ENCODE measurements at places on chromosomes 7 and 10.

DNA sequence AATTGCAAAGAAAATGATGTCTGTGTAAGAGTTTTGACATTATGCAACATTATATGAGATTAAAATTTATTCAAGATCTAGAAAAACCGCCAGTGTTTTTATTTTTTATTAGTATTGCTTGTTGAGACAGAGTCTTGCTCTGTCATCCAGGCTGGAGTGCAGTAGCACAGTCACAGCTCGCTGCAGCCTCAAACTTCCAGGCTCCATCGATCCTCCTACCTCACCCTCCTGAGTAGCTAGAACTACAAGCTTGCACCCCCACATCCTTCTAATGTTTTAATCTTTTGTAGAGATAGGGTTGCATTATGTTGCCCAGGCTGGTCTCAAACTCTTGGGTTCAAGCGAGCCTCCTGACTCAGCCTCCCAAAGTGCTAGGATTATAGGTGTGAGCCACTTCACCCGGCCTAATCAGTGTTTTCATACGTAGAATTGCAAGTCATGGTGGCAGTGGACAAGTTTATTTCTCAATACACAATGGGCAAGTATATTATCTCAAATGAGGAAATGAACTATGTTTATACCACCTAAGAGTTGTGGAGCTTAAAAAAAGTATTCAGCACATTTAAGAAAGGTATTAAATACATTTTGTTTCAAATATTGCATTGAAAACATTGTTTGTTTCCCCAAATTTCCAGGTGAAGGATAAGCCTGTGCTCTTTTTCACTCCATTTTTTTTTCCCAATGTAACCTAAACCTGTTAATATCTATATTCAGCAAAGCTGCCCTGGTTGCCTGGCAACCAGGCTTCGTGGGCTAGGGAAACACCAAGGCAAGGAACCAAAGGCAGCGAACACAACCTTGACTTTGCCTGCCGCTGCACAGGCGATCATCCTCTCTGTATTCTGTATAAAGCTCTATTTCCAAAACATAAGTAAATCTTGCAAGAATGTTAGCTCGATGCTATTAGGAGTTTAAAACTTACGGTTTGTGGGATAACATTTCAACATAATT lies 163.9 kb downstream of the CACNB2 start:
- H3K4me1 ChIP-seq, result peaks cover 8% of the 10 kb centered on the region
- no peak overlapping the region for H3K27ac ChIP-seq

DNA sequence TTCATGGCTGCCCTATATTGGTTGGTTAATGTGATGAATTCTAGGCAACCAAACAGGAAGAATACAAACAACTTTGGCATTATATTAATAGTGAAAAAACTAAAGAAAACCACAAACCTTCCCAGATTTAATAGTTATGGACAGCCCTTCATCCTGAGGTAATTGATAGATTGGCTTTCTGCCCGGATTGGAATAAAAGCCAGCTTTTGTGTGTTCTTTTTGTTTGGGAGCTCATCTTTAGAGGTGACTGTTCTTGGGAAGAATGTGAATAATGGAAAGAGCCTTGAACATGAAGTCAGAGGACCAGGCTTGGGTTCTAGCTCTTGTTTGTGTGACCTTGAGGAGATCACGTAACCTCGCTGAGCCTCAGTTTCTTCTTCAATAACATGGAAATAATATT lies 92.3 kb downstream of the VTI1A start:
- no peaks in the 10 kb centered on the region for H3K4me1 ChIP-seq
- H3K4me3 ChIP-seq, result no peak overlapping the region
- H3K27me3 ChIP-seq, result no peaks in the 10 kb centered on the region

DNA sequence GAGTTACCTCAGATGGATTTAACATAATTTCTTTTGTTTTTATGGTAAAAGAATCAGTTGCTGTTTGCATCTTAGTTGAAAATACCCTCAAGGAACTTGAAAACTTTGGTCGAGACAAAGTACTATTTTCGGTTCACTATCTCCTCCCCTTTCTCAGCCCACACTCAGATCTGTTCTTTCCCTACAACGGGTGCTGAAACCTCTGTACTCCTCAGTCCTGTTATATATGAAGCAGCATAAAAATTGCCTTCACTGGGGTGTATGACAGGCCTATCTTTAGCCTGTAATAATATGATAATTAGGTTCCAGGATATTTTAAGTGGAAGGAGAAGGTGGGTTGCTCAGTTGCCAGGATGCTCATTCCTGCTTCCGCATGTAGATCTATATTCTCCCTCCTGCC lies 105.2 kb upstream of the NOBOX start:
- H3K27ac ChIP-seq, result no peak overlapping the region
- no peaks in the 10 kb centered on the region for H3K27me3 ChIP-seq
- H3K4me1 ChIP-seq, result no peaks in the 10 kb centered on the region
- H3K36me3 ChIP-seq, result no peaks in the 10 kb centered on the region
- DNase-seq, result no peak

GRCh38 chr7:44282601-44283171 lies 42.7 kb downstream of the CAMK2B start:
- H3K4me3 ChIP-seq, result no peak overlapping the region
- no peaks in the 10 kb centered on the region for H3K36me3 ChIP-seq
- H3K27me3 ChIP-seq, result no peaks in the 10 kb centered on the region
- H3K27ac ChIP-seq, result no peak overlapping the region

GRCh38 chr7:44191171-44191570 lies 1.9 kb upstream of the GCK start:
- H3K4me3 ChIP-seq, result no peak overlapping the region
- H3K36me3 ChIP-seq, result no peaks in the 10 kb centered on the region
- DNase-seq, result no peak
- H3K4me1 ChIP-seq, result no peaks in the 10 kb centered on the region
- H3K27ac ChIP-seq, result no peak overlapping the region

GRCh38 chr7:105690325-105690945 lies 109.1 kb upstream of the EFCAB10 start:
- H3K4me1 ChIP-seq, result no peaks in the 10 kb centered on the region
- no peaks in the 10 kb centered on the region for H3K36me3 ChIP-seq
- H3K4me3 ChIP-seq, result peak overlapping the region; percentile 60
- H3K27me3 ChIP-seq, result no peaks in the 10 kb centered on the region

DNA sequence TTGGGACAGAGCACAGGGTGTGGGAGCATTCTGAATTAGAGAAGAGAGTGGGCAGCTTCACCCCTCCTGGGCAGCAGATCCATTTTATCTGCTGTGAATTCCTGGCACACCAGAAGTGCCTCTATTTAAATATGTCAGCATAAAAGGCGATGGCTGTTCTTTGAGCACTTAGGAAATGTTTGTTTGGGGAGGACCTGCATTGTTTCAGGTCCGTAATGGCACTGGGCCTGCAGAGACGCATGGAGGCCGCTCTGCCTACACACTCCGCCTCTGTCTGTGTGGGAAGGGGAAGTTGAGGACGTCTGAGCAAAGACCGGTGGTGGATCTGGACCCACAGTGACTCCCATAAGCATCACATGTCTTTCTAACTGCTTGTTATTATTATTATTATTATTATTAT lies 253.2 kb downstream of the CAMK1D start:
- H3K27ac ChIP-seq, result no peak overlapping the region
- DNase-seq, result no peak
- H3K4me1 ChIP-seq, result no peaks in the 10 kb centered on the region
- H3K4me3 ChIP-seq, result no peak overlapping the region
- no peaks in the 10 kb centered on the region for H3K36me3 ChIP-seq
- H3K27me3 ChIP-seq, result no peaks in the 10 kb centered on the region

- peaks cover 42% of the 10 kb centered on the region for H3K36me3 ChIP-seq
- H3K27ac ChIP-seq, result no peak overlapping the region
- DNase-seq, result no peak
- H3K27me3 ChIP-seq, result no peaks in the 10 kb centered on the region
- H3K4me3 ChIP-seq, result no peak overlapping the region
Measured at GRCh38 chr7:731440-732085, 4.5 kb upstream of the PRKAR1B start.

GRCh38 chr7:8232999-8233847 lies 28.7 kb downstream of the ICA1 start:
- no peak for DNase-seq
- H3K27ac ChIP-seq, result no peak overlapping the region
- H3K4me1 ChIP-seq, result no peaks in the 10 kb centered on the region
- H3K27me3 ChIP-seq, result no peaks in the 10 kb centered on the region
- no peak overlapping the region for H3K4me3 ChIP-seq

DNA sequence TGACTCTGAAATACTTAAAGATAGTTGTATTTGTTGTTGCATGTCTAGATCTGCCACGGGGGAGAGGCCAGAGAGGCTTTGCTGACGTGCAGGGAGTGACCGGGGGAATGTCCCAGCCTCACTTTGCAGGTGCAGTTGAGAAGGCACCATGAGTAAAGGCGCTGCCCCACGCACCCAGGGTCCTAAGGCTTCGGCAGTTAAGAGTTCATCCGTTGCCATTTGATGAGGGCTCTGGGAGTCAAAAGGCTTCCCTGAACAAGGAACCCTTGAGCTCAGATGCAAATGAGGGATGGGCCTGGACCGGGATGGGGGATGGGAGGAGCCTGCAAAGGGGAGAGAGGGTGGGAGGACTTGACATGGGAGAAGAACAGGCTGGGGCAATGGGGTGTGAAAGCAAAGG lies 20.4 kb downstream of the PPP2R2D start:
- H3K4me1 ChIP-seq, result no peaks in the 10 kb centered on the region
- no peaks in the 10 kb centered on the region for H3K27me3 ChIP-seq
- H3K4me3 ChIP-seq, result no peak overlapping the region
- no peak for DNase-seq

- no peaks in the 10 kb centered on the region for H3K36me3 ChIP-seq
- no peak for DNase-seq
- no peaks in the 10 kb centered on the region for H3K4me1 ChIP-seq
- H3K4me3 ChIP-seq, result no peak overlapping the region
- no peak overlapping the region for H3K27ac ChIP-seq
Measured at GRCh38 chr7:131124001-131124629, 203.6 kb upstream of the MKLN1 start.

DNA sequence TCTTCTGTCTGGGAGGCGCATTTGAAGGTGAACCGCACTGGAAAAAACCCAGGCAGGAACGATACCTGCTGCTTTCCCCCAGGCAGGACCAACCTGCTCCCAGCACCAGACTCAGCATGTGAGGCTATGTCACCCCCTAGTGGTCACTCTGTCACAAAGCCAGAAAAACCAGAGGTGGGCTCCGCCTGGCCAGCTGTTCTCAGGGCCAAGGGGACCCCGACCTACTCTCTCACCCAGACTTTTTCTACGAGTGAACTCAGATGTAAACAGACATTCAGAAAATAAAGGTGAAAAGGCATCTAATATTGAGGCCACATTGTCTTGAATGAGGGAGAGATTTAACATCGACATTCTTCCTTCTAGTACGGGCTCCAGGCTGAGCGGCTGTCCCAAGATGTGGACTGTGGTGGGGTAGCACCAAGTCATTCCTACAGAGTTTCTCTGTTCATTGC lies 117.3 kb downstream of the PRKAG2 start:
- no peak for DNase-seq
- H3K4me3 ChIP-seq, result no peak overlapping the region
- H3K27me3 ChIP-seq, result no peaks in the 10 kb centered on the region
- peaks cover 46% of the 10 kb centered on the region for H3K4me1 ChIP-seq

Data from ascending aorta (tissue), 2 donors.